Naive thymus-derived CD8-positive, alpha-beta T cell (primary cell): ENCODE measurements at places on chromosomes 11 and 22.

GRCh38 chr22:50189849-50190181 lies 4.1 kb downstream of the TRABD start:
- peak overlapping the region; percentile 100 for H3K27ac ChIP-seq
- H3K4me3 ChIP-seq = peak overlapping the region; percentile 89
- DNase-seq = no peak
- H3K27me3 ChIP-seq = no peaks in the 10 kb centered on the region

DNA sequence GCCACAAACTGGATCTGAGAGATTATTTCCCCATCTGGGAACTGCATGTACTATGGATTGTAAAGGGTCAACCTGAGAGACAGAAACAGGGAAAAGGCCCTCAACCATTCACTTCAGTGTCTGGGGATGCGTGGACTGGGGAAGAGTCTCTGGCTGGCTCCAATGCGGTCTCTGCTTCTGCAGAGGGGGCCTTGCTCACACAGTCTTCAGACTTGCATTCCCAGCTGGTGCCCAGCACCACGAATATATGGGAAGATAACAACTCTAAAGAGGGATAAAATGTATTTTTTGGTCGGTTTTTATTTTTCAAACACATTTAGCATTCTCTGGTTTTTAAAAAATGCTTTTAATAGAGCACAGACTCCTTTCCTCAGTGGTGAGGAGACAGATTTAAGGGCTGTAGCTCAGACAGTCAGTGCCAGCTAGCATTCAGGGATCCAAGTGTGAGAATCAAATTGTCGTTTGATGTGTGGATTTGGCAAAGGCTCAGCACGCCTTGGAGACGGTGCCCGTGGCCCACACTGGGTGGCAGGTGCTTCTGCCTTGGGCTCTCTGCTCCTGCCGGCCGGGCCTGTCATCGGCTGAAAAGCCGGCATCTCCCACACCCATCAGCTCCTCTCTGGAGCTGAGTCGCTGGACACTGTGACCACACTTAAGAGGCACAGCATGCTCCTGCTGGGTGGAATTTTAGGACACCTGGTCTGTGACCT lies 8.0 kb upstream of the EFCAB6 start:
- no peaks in the 10 kb centered on the region for H3K4me1 ChIP-seq
- H3K27ac ChIP-seq = no peak overlapping the region
- H3K27me3 ChIP-seq = peaks cover 9% of the 10 kb centered on the region
- no peak overlapping the region for H3K4me3 ChIP-seq
- no peak for DNase-seq

DNA sequence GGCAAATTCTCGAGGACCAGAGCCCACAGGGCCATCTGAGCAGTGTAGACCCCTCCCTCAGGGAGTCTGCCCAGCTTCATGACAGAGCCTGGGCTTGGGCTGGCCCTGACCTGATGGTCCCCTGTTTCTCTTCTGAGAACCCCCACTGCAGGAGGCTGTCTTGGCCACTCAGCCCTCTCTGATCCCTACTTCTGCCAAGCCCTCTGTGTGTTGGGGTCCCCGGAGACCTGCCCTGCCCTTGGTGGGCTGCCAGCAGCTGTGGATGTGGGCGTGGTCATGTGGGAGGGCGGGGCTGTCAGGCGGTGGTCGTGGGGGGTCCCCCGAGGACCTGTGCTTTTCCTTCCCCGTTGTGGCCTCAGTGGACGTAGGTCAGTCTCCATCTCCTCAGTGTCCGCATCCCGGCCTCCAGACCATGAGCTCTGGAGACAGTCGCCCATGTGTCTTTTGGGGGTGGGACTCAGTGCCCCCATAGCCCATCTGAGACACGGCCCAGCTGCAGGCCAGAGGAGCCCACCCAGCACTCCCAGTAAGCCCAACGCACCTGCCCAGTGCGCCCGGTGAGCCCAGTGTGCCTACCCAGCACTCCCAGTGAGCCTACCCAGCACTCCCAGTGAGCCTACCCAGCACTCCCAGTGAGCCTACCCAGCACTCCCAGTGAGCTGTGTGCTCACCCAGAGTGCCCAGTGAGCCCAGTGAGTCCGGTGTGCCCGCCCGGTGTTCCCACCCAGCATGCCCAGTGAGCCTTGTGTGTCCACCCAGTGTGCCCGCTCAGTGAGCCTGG lies 409.2 kb downstream of the TBC1D22A start:
- no peaks in the 10 kb centered on the region for H3K4me1 ChIP-seq
- H3K27ac ChIP-seq = no peak overlapping the region
- H3K36me3 ChIP-seq = peaks cover 42% of the 10 kb centered on the region
- DNase-seq = no peak
- H3K4me3 ChIP-seq = no peak overlapping the region
- H3K27me3 ChIP-seq = no peaks in the 10 kb centered on the region

DNA sequence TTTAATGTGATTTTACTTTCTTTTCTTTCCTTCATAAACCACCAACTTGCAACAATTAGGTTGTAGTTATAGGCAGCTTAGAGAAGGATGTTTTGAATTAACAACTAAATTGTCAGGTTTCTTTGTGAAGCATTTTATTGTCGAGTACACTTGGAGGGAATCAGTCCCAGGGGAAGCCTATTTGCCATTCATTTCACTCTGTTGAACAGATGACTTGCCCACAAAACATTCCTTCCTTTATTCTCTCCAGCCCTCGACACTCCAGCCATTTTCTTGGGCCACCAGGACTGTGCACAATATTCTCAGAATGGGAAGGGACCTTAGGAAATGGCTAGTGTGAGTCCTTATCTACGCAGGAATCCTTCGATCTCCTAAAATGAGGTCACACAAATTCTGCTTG lies 620.6 kb downstream of the SOX6 start:
- no peak overlapping the region for H3K27ac ChIP-seq
- peaks cover 3% of the 10 kb centered on the region for H3K27me3 ChIP-seq
- no peak for DNase-seq

DNA sequence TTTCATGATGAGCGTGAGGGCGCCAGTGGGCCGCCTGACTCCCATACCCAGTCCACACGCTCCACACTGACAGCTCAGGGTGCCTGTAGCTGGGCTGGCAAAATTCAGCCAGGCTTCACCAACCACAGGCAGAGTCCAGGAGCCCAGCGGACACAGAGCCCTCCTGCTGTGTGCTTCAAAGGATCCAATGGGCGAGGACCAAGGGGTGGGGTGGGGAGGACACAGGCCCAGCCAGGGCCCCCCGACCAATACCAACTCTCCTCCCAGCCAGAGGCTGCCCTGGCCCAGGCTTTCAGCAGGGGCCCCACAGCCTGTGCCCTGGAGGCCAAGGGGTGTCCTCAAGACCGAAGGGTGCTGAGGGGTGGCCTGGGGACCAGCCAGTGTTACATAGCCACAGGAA lies 336.1 kb downstream of the CTTN start:
- H3K27me3 ChIP-seq = peaks cover 2% of the 10 kb centered on the region
- peaks cover 2% of the 10 kb centered on the region for H3K4me1 ChIP-seq

DNA sequence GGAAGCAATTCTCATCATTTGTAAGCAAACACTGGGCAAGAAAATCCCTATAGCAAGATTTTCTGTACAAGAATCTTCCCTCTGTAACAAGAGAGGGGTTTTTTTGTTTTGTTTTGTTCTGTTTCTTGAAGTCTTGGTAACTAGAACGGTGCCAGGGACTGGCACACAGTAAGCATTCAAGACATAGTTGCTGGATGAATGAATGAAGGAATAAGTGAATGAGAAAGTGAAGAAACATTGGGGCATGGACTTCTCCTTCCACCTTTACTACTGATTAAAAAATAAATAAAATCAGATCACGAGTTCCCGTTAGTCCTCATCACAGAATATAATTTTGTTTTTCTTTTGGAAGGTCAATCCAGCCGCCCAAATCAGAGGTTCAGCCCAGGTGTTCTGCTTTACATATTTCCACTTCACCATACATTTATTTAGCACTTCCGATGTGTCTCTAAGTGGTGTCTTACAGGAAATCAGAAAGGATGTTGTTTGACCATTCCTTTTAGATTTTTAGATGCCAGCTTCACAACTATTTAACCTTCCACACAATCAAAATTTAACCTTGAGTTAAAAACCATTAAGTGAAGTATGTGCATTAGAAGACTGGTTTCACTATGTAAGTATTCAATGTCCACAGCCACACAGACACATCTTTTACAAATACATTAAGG lies 281.2 kb downstream of the CADM1 start:
- H3K27ac ChIP-seq = no peak overlapping the region
- no peak for DNase-seq
- H3K27me3 ChIP-seq = peaks cover 6% of the 10 kb centered on the region
- H3K36me3 ChIP-seq = no peaks in the 10 kb centered on the region
- no peaks in the 10 kb centered on the region for H3K4me1 ChIP-seq

GRCh38 chr11:79094616-79095015 lies 346.2 kb downstream of the TENM4 start:
- H3K4me3 ChIP-seq = no peak overlapping the region
- no peak overlapping the region for H3K27ac ChIP-seq
- no peak for DNase-seq
- H3K4me1 ChIP-seq = no peaks in the 10 kb centered on the region

GRCh38 chr11:107263844-107264563 lies 193.6 kb downstream of the CWF19L2 start:
- H3K36me3 ChIP-seq = no peaks in the 10 kb centered on the region
- no peak overlapping the region for H3K4me3 ChIP-seq
- DNase-seq = no peak
- no peaks in the 10 kb centered on the region for H3K4me1 ChIP-seq
- peaks cover 9% of the 10 kb centered on the region for H3K27me3 ChIP-seq

- DNase-seq = no peak
- no peak overlapping the region for H3K4me3 ChIP-seq
- no peaks in the 10 kb centered on the region for H3K4me1 ChIP-seq
- no peak overlapping the region for H3K27ac ChIP-seq
- H3K36me3 ChIP-seq = no peaks in the 10 kb centered on the region
Observed at GRCh38 chr11:15278128-15278527, 163.4 kb downstream of the INSC start.

- peaks cover 6% of the 10 kb centered on the region for H3K4me1 ChIP-seq
- DNase-seq = no peak
- no peak overlapping the region for H3K4me3 ChIP-seq
- H3K36me3 ChIP-seq = no peaks in the 10 kb centered on the region
- H3K27me3 ChIP-seq = no peaks in the 10 kb centered on the region
Observed at GRCh38 chr11:2549876-2550605, 105.2 kb downstream of the KCNQ1 start.

- H3K4me3 ChIP-seq = no peak overlapping the region
- H3K27me3 ChIP-seq = no peaks in the 10 kb centered on the region
- H3K27ac ChIP-seq = no peak overlapping the region
- peaks cover 24% of the 10 kb centered on the region for H3K36me3 ChIP-seq
Observed at GRCh38 chr22:19932367-19933206, 9.0 kb upstream of the COMT start.

DNA sequence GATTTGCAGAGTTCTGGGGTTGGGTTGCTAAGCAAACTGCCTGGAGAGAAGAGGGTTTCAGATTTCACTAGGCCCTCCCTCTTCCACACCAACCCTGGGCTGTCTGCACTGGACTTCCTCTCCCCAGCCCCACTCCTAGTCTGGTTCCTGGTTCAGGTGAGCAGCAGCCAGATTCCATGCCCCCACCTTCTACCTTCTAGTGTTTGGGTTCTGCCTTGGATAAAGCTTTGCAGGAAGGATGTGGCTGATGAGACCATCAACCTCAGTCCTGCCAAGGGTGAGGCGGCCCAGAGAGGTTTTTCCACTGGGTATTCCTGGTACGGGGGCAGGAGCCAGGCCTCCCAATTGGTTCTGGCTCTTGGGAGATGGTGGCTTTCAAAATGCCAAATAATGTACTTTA lies 68.3 kb downstream of the BCR start:
- DNase-seq = no peak
- H3K27ac ChIP-seq = no peak overlapping the region
- peaks cover 37% of the 10 kb centered on the region for H3K4me1 ChIP-seq
- no peak overlapping the region for H3K4me3 ChIP-seq
- H3K36me3 ChIP-seq = no peaks in the 10 kb centered on the region

- DNase-seq = no peak
- H3K4me3 ChIP-seq = no peak overlapping the region
- H3K27ac ChIP-seq = no peak overlapping the region
- peaks cover 16% of the 10 kb centered on the region for H3K36me3 ChIP-seq
- peaks cover 9% of the 10 kb centered on the region for H3K27me3 ChIP-seq
Observed at GRCh38 chr11:33444835-33445594, 187.8 kb downstream of the HIPK3 start.

DNA sequence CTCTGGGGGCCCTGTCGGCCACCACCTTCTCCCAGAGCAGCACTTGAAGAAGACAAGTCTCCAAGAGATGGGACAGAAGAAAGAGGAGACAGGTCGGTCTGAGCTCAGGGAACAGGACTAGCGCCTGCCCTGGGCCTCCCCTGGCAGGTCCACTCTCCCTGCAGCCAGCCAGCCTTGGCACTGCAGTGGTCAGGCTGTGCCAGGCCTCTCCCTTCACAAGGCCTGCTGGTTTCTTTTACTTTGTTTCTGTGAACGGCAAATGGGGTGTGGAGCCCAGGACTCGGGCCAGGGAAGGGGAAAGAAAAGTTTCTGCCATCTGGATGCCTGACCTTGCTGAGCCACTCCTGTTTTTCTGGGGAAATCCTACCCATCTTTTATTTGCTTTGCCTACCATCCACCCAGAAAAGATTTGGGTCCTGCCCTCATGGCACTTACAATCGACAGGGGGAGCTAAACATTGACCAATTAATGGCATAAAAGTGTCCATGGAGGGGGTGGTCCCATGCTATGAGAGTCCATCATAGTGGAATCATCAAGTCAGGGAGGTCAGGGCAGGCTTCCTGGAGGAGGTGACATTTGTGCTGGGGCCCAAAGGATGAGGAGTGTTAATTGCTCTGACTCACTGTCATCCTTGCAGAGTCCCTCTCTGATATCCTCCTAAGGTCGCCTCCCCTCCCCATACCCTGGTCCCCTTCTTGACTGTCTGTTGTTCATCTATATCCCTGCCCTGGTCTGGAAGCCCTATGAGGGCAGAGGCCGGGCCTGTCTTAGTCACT lies 65.2 kb downstream of the NFAM1 start:
- DNase-seq = no peak
- H3K4me3 ChIP-seq = peak overlapping the region; percentile 67
- H3K36me3 ChIP-seq = no peaks in the 10 kb centered on the region
- H3K4me1 ChIP-seq = peaks cover 30% of the 10 kb centered on the region

- no peak for DNase-seq
- no peaks in the 10 kb centered on the region for H3K36me3 ChIP-seq
- no peaks in the 10 kb centered on the region for H3K4me1 ChIP-seq
- H3K27ac ChIP-seq = no peak overlapping the region
- peaks cover 11% of the 10 kb centered on the region for H3K27me3 ChIP-seq
Observed at GRCh38 chr11:134905517-134905916, 493.5 kb upstream of the B3GAT1 start.

DNA sequence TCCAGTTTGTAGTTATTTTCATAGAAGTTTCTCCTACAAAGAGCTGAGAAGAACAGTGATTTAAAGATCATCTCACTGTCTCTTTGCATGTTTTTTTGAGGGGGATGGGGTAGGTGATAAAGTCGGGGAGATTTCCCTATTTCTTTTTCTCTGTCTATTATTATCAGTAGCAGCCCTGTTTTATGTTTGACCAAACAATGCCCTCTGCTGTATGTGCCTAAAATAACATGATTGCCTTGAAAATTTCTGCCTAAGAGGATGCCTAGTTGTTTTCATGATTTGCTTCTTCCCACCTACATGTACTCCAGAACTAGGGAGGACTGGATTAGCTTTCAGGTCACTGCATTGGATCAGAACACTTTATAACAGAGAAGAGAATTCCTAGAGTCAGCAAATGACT lies 1330.2 kb downstream of the LRRC4C start:
- no peak overlapping the region for H3K4me3 ChIP-seq
- DNase-seq = no peak
- H3K4me1 ChIP-seq = no peaks in the 10 kb centered on the region
